Activated naive CD4-positive, alpha-beta T cell treated with anti-CD3 and anti-CD28 coated beads, Interleukin-2, amount 50 U/mL, for 72 hours (primary cell): ENCODE measurements at places on chromosomes 16 and 17.

- DNase-seq: peak; percentile 17
Observed at GRCh38 chr17:65799454-65799853, 238.0 kb upstream of the AXIN2 start.

- DNase-seq: no peak
Observed at GRCh38 chr16:59168461-59169114, 434.5 kb upstream of the GOT2 start.

- no peak for DNase-seq
Observed at GRCh38 chr16:10946308-10946707, 1.9 kb downstream of the CLEC16A start.

GRCh38 chr17:39699818-39700147 lies at the start of gene ERBB2:
TSS of gene ERBB2 (plus strand) at chr17:39700064. CDS start at chr17:39700239, 175 bp downstream.
- DNase-seq: no peak

- DNase-seq: no peak
Observed at GRCh38 chr17:28944862-28945741, 6.2 kb downstream of the PHF12 start.

DNA sequence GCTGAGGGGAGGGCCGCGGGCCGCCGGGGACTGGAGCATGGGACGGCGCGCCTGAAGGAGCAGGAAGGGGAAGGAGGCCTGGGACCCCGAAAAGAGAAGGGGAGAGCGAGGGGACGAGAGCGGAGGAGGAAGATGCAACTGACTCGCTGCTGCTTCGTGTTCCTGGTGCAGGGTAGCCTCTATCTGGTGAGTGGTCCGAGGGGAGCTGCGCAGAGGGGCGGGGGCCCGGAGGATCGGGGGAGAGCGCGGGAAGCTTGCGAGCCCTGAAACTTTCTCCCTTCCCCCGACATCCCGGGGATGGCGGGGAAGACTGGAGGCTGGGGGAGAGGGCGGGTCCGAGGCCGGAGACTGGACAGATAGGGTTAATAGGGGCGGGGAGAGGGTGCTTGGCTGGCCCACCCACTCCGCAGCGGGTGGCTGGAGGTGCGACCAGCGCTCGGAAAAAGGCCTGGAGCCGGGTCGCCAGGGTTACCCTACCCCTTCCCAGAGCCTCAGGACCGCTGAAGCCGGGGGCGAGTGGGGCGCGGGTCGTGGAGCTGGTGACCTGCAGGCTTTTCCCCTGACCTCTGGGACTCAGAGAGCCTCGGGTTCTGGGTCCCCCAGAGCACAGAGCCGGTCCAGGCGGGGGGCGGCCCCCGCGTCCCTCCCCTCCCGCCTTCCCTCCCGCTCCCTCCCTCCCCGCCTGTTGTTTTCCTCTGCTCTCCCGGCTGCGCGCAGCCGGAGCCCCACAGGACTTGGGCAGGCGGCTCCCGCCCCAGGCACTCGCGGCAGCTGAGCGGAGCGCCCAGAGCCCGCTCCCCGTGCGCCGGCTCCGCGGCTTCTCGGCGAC lies 631 bp downstream of the NXPH3 start:
- no peak for DNase-seq

- DNase-seq: no peak
Observed at GRCh38 chr17:77555121-77555591, 403.3 kb upstream of the TNRC6C start.

- no peak for DNase-seq
Observed at GRCh38 chr16:60748366-60748765, 1287.9 kb downstream of the CDH8 start.

DNA sequence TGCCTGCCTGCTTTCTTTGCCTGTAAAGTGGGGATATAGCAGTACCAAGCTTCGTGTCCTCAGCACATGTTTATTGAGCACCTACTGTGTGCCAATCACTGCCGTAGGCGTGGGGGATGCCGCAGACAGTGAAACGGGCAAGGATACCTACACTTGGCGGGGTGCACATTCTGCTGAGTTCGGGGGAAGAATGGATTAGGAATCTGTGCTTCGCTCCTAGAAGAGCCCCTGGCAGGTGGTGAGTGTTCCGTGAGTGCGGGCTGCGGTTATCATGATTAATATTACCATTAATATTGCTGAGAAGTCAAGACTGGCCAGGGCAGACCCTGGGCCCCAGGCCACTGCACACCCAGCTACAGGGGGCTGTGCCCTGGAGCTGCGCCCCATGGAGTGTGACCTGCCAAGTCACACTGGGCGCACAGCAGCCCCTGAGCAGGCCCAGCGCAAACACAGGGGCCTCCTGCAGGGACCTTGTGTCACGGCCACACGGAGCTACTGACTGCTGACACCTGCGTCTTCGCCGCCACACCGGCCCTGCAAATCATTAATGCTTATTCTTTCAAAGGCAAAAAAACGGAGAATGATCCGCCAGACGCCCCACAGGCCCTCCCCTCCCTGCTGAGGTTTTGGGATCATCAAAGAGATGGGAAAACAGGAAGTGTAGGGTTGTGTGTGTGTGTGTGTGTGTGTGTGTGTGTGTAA lies 213.4 kb upstream of the GSE1 start:
- DNase-seq: peak; percentile 0

DNA sequence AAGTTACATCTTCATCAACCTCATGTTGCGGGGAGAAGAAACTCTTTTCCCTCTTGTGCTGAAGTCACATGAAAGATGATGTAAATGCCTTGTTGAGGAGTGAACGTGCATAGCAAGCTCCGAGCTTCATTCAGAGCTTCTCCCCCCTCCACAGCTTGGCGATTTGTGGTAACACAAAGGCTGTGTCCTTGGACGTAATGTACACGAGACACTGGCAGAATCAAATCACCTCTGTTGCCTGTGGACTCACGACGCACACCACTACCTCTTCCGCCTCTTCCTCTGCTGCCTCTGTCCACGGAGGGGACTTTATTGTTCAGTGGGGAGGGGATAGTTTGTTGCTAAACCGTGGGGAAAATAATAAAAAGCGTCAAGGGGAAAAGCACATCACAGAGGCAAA lies 54.9 kb upstream of the CHMP6 start:
- DNase-seq: no peak

GRCh38 chr17:75475851-75476250 lies 19.4 kb downstream of the TMEM94 start:
- DNase-seq: no peak

DNA sequence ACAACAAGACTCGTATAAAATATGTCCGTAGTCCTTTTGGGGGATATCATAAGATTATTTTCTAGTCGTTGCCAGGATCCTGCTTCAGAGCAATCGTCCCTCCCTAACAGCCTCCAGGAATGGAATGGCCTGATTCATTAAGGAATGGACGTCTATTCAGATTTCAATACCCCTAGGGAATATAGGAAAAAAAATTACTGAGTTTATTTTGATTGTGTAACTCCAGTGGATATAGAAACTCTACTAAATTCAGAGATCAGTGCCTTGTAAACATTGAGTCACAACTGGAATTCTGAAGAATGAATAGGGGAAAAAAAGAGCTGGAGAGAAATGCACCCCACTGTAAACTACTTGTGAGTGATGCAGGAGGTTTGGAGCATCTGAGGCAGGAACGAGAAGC lies 1171.5 kb upstream of the GOT2 start:
- DNase-seq: no peak

GRCh38 chr16:10817963-10818941 lies at the start of gene TVP23A:
TSS of gene TVP23A (minus strand) at chr16:10818794. CDS start at chr16:10818493, 301 bp downstream.
- DNase-seq: no peak

DNA sequence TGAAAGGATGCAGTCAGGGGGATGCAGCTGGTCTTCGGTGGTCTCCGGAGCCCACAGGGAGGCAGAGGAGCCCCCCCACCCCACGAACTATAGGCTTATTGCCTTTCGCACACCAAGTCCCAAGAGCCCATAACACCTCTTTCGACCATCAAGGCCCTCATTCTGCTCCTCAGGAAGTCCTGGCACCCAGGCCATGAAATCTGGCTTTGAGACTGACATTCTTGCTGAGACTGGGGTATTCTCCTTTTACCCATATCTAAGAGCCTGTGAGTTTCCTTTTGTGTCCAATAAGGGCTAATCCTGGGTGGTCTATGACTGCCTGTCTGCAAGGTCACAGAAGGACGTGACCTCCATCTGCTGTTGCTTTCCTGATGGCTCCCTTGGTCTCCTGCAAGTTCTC lies 6.4 kb upstream of the ARL4D start:
- no peak for DNase-seq

GRCh38 chr17:43475494-43476089 lies 8.2 kb upstream of the DHX8 start:
- no peak for DNase-seq

- no peak for DNase-seq
Observed at GRCh38 chr17:71976011-71976649, 144.7 kb upstream of the SOX9 start.

DNA sequence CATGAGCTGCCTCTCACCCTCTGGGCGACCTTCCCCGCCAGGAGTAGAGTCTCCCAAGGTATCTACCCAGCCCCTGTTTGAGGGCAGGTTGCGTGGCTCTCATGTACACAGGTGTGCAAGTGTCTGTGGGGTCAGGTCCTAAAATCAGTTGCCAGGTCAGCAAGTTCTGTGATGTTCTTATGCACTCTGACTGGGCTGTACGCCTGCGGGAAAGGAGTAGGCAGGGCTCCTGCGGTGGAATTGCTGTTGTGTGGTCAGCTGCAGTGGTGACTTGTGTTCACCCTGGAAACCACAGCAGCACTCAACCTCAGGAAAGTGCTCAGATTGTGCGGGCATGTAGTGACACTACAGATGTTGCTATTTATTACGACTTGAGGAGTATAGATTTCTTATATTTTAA lies 19.4 kb downstream of the NARF start:
- DNase-seq: no peak
